ENCODE measurements at places on chromosomes 13 and 19.

GRCh38 chr13:74930402-74931165 lies 551.4 kb downstream of the TBC1D4 start:
- DNase-seq: no peak

DNA sequence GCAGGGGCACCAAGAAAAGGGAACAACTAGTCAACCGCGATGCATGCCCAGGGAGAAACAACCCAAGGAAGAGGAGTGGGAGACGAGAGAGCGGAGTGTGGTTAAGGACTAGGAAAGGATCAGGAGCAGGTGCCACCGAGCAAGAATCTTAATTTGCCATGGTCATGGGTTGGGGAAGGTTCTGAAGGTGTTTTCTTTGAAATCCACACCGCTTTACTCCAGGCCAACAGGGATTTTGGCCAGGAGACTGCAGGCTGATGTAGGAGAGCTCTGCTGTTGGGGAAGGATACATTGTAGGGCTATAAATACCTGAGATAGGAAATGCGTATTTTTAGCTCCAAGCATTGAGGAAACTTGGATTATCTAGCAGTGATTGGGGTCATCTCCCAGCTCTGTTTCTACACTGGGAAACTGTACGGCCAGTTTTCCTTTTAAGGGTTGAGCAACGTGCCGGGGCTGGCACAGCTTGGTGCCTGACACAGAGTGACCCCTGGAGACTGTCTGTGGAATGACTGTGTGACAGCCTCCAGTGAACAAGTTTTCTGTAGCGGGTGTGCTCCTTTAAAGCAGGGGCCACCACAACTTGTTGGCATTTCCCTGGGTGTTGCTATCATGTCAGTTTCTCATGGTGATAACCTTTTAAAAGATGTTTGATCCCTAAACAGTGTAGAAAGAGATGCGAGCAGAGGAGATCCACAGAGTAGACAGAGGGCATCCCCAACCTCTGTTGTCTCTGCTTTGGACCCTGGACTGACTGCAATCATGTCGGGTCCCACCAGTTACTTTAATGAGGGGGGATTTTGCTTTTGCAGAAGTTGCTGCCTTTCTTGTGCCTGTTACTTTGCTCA lies 34.3 kb downstream of the ZNF536 start:
- DNase-seq: no peak

DNA sequence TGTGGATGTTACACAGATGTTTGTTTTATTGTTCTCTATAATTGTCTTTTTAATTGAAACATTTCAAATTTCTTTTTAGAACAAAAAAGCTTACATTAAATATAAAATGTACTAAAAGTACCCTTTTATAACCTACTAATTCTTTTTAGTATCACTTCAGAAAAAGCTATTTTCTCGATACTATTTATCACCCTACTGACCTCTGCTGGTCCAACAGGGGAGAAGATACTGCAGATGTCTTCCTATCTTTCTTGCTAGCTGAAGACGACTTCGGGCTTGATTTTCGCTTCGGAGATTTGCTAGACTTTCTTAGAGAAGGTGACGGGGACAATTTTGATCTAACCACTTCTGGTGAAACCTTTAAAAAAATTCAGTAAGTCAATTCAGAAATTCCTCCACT lies 42.4 kb downstream of the ZC3H13 start:
- no peak for DNase-seq

GRCh38 chr19:33603377-33603776 lies 18.4 kb upstream of the CHST8 start:
- no peak for DNase-seq

DNA sequence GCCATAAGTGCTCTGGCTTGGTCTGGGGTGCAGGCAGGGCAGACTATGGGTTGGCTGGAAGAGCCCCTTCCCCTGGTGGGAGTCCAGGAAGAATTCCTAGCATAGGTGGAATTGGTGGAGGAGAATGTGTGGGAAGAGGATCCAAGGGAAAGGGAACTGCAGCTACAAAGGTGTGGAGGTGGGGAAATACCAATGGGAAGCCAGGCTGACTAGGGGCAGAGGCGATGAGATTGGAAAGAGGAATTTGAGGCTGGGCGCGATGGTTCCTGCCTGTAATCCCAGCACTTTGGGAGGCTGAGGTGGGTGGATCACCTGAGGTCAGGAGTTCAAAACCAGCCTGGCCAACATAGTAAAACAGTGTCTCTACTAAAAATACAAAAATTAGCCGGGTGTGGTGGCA lies 4.8 kb upstream of the SDHAF1 start:
- no peak for DNase-seq

DNA sequence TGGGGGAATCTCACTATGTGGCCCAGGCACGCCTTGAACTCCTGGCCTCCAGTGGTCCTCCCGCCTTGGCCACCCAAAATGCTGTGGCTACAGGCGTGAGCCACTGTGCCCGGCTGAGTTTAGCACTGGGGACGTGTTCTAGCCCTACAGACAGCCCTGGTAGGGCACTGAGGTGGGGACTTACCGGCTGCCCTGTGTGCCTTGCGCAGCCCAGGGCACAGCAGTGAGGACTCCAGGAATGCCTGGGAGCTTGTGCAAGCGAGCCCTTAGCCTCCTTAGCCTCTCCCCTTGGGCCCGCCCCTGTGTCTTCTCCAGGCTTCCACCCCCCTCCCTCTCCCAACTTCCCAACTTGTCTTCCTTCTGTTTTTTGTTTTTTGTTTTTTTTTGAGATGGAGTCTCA lies 21.0 kb downstream of the CCNE1 start:
- no peak for DNase-seq
